ENCODE measurements at places on chromosomes 13 and 19. TPM values are rescaled to one million over a fixed set of nuclear protein-coding genes. Genes with fewer than 3 reads are reported as not detected.
A peak's percentile ranks its signal among the peaks of the same experiment; 100 is the strongest.

GRCh38 chr13:105139380-105140285 is 1395.8 kb downstream of the EFNB2 start:
- no peaks in the 10 kb centered on the region for H3K36me3 ChIP-seq
- peak overlapping the region; percentile 95 for H3K4me3 ChIP-seq
- peaks cover 2% of the 10 kb centered on the region for H3K27me3 ChIP-seq
- peak overlapping the region; percentile 97 for H3K27ac ChIP-seq

The PLK5 gene
- not detected for polyA plus RNA-seq

The ZNF471 gene
- 0.28 TPM for polyA plus RNA-seq

DNA sequence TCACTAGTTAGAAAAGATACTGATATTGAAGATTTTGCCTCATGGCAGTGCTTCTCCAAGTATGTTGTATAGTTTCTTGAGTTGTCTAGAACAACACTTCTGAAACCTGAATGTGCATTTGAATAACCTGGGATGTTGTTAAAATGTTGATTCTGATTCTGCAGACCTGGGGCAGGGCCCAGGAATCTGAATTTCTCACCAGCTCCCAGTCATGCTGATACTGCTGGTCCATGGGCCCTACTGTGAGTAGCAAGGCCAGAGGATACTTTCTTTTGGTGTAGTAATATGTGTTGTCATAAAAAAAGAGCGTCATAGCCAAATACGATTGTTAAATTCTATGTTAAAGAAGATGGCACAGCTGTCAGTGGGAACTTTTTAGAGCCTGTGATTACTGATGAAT is 41.6 kb upstream of the C1QTNF9 start:
- H3K27ac ChIP-seq, result peak overlapping the region; percentile 94
- H3K4me1 ChIP-seq, result peaks cover 96% of the 10 kb centered on the region
- DNase-seq, result no peak
- H3K36me3 ChIP-seq, result peaks cover 10% of the 10 kb centered on the region
- H3K4me3 ChIP-seq, result peak overlapping the region; percentile 89

The APOC1 gene
- not detected for polyA plus RNA-seq

DNA sequence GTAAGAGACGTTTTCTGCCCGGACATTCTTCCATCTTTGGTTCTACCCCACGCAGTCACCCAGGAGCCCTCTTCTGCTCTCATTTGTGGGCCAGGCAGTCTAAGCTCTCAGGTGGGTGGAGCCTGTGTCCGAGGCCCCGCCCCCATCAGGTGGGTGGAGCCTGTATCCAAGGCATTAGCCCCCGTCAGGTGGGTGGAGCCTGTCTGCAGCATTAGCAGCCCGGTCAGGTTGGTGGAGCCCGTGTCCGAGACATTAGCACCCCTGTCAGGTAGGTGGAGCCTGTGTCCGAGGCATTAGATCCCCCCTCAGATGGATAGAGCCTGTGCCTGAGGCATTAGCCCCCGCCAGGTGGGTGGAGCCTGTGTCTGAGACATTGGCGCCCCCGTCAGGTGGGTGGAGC is 45.5 kb upstream of the C13orf46 start:
- no peaks in the 10 kb centered on the region for H3K36me3 ChIP-seq
- H3K4me1 ChIP-seq, result peaks cover 8% of the 10 kb centered on the region
- peak overlapping the region; percentile 66 for H3K27ac ChIP-seq

The CYTH2 gene
- polyA plus RNA-seq, result 14.4 TPM

The PPP5C gene
- polyA plus RNA-seq, result 25.0 TPM

DNA sequence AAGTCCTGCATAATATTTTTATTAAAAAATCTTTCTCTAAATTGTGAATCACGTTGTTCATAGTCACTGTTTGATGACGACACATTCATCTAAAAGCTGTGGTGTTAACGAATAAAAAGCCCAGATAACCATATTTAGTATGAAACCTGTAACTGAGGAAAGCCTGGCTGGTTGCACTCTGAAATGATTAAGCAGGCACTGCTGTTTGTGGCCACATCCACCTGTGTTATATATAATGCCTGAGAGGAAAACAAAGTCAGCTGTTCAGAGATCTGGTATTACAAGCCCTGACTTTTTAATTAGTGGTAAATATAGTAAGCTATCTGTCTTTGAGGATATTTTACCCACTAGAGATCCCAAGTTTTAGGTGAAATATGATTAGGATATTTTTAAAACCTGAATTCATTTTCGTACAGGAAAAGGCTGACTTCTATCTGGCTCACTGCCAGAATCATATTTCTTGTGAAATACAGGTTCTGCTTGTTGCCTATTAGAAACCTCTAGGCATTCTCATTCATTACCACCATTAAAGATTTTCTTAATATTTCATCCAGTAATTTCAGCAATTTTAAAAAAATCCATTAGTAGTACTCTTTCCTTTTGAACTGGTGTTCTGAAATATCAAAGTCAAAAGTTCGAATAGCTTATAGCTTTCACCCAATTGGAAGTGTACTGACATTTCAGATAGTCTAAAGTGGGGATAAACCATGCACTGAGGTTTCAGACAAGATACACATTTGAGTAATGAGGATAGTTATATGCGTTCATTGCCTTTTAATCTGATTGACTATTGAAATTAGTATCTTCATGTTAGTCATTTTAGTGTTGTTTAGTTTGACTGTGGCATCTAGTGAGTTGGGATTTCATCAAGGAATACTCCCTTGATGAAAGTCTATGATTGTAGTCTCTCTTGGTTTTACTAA is 79.7 kb downstream of the LMO7 start:
- H3K4me3 ChIP-seq, result no peak overlapping the region
- no peaks in the 10 kb centered on the region for H3K4me1 ChIP-seq
- no peak for DNase-seq
- H3K27ac ChIP-seq, result no peak overlapping the region
- peaks cover 4% of the 10 kb centered on the region for H3K36me3 ChIP-seq

- peaks cover 4% of the 10 kb centered on the region for H3K36me3 ChIP-seq
- H3K27ac ChIP-seq, result no peak overlapping the region
- H3K4me1 ChIP-seq, result no peaks in the 10 kb centered on the region
- H3K27me3 ChIP-seq, result peaks cover 5% of the 10 kb centered on the region
These were observed 1215.9 kb downstream of the UQCRFS1 start for GRCh38 chr19:27997069-27997468.

GRCh38 chr19:29942404-29943261 is 594 bp downstream of the URI1 start:
- H3K4me1 ChIP-seq, result peaks cover 44% of the 10 kb centered on the region
- peaks cover 5% of the 10 kb centered on the region for H3K27me3 ChIP-seq
- H3K27ac ChIP-seq, result peak overlapping the region; percentile 90
- peak overlapping the region; percentile 95 for H3K4me3 ChIP-seq
- no peaks in the 10 kb centered on the region for H3K36me3 ChIP-seq

DNA sequence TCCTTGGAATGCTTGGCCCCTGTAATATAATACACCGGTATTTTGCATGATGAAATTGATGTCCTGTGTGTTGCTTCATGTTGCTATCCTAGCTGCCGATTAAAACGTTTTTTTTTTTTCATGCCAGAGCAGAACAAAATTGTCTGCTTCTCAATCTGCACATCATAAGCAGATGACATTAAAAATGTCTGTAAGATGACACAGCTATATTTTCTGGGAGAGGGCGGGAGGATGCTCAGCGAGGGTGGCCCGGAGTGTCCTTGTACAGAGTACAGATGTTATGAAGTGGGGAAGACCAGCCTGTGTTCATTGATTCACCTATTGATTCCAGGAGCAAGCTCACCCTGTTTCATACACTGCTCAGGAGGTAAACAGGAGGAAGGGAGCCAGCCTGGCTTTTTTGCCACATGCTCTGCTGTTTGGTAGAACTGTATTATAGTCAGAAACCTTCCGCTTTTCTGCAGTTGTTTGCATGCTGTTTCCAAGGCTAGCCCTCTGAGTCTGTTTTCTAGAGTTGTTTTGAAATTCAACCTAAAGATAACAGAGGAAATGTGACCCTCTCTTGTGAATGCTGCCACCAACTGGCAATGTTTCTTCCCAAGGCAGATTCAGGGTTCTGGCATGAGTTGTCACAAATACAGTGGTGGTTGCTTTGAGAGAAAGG is 4.7 kb upstream of the IRS2 start:
- no peaks in the 10 kb centered on the region for H3K36me3 ChIP-seq
- H3K27ac ChIP-seq, result no peak overlapping the region
- H3K4me3 ChIP-seq, result no peak overlapping the region

GRCh38 chr13:94548821-94549231 is 47.1 kb downstream of the TGDS start:
- H3K4me1 ChIP-seq, result peaks cover 24% of the 10 kb centered on the region
- peak overlapping the region; percentile 97 for H3K27ac ChIP-seq
- DNase-seq, result no peak
- peaks cover 15% of the 10 kb centered on the region for H3K27me3 ChIP-seq
- H3K36me3 ChIP-seq, result no peaks in the 10 kb centered on the region

- H3K36me3 ChIP-seq, result no peaks in the 10 kb centered on the region
- no peaks in the 10 kb centered on the region for H3K4me1 ChIP-seq
- no peak overlapping the region for H3K27ac ChIP-seq
- no peak for DNase-seq
These were observed 383.0 kb upstream of the SLITRK1 start for GRCh38 chr13:84265257-84265764.

The UBL5 gene
- polyA plus RNA-seq, result 610 TPM

The PLPPR3 gene
- not detected for polyA plus RNA-seq

The POLR1G gene
- 0.43 TPM for polyA plus RNA-seq

The ACTMAP gene
- polyA plus RNA-seq, result 3.1 TPM

DNA sequence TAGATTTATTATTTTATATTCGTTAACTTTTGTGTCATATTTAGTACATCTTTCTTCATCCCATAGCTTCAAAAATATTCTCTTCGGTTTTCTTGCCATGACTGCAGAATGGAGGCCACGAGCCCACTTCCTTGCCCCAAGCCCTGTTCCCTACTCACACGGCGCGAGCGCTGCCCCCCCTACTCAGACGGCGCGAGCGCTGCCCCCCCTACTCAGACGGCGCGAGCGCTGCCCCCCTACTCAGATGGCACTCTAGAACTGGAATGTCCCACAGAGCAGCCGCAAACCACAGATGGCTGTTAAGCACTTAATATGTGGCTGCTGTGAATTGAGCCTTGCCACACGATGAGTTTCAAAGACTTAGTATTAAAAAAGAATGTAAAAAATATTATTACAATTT is 102.2 kb upstream of the PEG3 start:
- peaks cover 2% of the 10 kb centered on the region for H3K27me3 ChIP-seq
- H3K36me3 ChIP-seq, result no peaks in the 10 kb centered on the region
- no peak overlapping the region for H3K4me3 ChIP-seq
